ENCODE measurements at places on chromosomes 4 and X.

DNA sequence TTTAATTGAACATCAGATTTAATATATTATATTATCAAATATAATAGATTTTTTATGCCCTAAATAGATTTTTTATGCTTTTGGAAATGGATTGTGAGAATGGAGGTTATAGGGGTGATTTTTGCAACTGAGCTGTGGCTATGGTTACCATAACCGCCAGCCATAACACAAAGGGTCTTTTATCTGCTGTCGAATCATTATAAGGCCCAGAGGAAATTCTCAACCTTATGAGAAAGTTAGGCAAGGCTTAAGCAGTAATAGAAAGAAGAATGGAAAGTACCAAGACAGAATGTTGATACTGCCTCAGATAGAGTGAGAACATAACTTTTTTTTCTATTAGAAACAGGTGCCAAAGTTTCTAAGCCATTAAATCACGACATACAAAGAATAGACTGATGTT lies 26.3 kb upstream of the CXCL6 start:
- no peak for DNase-seq

GRCh38 chr4:159016593-159017024 lies 86.3 kb upstream of the RAPGEF2 start:
- peak; percentile 33 for DNase-seq

- no peak for DNase-seq
Measured at GRCh38 chr4:5784021-5784420, 73.0 kb downstream of the EVC start.

- no peak for DNase-seq
Measured at GRCh38 chr4:109562457-109563239, 2.6 kb downstream of the MCUB start.

DNA sequence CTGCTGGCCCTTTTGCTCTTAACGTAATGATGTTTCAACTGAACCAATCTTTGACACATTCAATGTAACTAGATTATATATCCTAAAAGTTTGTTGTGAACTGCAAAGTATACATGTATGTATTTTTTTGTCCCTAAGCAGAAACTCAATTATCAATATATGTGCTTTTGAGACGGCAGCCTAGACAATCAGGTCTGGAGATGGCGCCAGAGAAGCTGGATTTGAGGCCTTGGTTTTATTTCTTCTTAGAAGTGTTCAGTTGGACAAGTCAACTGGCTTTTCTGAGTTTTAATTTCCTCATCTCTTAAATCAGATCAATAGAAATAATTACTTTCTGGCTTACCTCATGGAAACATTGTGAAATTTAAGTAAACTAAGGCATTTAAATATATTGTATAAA lies 62.5 kb downstream of the DCAF8L1 start:
- no peak for DNase-seq

- no peak for DNase-seq
Measured at GRCh38 chr4:184617600-184618196, 31.5 kb downstream of the CASP3 start.

Data from AG08396 (cell line).